Stimulated activated CD8-positive, alpha-beta memory T cell treated with anti-CD3 and anti-CD28 coated beads, Interleukin-7, amount 100 ng/mL, for 24 hours (primary cell): ENCODE measurements at places on chromosomes 1 and 21.

GRCh38 chr1:19535214-19535613, 49.9 kb upstream of the CAPZB start:
- no peak for DNase-seq

DNA sequence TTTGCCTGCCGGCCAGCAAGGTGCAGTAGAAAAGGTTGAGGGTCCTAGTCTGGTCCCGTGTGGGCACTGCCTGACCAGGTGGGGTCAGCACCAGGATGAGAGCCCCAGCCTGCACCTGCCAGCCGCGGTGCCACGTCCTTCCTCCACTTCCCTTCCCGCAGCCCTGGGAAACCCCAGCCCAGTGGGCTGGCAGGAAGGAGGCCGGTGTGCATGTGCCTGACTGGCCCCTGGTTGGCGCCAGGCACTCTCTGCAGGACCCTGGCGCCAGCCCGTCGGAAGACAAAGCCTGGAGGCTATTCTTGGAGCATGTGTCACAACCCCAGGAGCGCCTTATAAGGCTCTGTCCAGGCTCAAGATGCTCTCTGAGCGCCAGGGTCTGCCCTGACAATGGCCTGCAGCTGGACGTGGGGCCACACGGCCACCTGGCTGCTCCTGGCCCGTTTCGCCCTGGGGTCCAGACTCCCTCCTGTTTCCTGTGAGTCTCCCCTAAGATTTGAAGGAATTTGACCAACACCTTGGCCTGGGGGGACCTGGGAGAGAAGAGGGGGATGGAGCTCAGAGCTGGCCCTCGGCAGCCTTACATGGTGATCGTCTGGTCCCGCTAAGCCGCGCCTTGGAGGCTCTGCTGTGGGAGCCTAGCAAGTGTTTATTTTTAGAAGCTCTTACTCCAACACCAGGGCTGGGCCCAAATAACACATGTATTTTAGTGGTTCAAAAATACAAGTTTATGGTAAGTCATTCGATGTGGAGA, 31.9 kb upstream of the POFUT2 start:
- DNase-seq: no peak

DNA sequence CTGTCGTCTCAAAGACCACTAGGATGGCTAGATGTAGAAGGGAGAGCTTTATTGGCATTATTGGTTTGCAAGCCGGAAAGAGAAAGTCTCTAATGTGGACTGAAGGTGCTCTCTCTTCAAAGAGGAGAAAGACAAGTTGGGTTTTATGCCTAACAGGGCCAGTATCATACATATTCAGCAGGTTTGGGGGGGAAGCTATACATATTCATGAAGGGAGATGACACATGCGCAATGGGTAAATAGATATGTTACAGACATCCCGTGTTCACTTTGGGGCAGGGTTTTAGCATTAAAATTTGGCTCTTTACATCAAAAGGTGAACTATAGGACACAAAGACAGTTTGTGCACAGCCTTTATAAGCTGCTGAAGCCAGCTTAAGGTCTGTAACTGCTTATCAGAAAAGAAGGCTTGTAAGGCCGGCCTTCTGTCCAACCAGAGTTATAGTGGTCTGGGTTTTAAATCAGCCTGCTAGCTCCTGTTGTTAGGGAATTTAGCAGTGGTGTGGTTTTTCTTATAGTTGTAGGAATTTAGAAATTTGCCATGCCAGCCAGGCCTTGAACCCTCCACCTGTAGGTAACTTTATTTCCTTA, 46.5 kb upstream of the LRRN2 start:
- DNase-seq: no peak

GRCh38 chr1:240091614-240092300, at the start of gene FMN2:
TSS of gene FMN2 (plus strand) at chr1:240091883. CDS start at chr1:240092110, 227 bp downstream.
- no peak for DNase-seq

GRCh38 chr1:79585801-79586200, 579.3 kb upstream of the ADGRL4 start:
- DNase-seq: no peak

- DNase-seq: no peak
Observed at GRCh38 chr21:36554411-36555157, 74.7 kb upstream of the CLDN14 start.

DNA sequence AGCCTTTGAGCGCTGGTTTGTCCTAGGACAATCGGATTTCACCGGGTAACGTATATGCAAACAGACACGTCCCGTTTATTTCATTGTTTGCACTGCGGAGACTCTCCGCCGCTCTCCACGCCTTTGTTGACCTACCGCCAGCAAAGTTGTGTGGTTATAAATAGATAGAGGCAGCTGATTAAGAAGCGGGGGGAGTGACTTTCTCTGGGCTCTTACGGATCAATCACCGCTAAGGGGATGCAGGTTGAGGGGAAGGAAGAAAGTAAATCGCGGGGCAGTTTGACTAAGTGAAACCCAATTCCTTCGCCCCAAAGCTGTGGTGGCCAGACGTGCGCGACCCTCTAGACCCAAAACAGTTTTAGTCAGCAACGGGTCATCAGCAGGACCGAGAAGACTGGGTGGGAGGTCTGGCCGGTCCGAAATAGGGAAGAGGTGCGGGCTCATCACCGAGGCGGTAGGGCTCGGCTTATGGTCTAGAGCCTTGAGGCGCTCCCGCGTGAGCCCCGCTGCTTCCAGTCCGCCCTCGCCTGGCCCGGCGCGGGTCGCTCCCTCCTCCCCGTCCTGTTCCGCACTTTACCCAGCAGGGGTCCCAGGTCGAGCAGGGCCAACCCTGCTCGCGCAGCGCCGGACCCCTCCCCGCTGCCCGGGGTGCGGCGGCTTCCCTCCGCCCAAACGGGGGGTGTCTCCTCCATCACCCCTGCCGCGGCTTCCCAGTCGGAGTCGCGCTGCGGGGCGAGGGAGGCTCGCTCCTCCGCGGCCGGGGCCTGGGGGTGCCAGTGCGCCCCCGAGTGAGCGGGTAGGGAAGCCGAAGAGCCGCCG, 120.8 kb upstream of the RRP15 start:
- DNase-seq: no peak

- no peak for DNase-seq
Observed at GRCh38 chr1:230105754-230106625, 39.0 kb downstream of the GALNT2 start.

DNA sequence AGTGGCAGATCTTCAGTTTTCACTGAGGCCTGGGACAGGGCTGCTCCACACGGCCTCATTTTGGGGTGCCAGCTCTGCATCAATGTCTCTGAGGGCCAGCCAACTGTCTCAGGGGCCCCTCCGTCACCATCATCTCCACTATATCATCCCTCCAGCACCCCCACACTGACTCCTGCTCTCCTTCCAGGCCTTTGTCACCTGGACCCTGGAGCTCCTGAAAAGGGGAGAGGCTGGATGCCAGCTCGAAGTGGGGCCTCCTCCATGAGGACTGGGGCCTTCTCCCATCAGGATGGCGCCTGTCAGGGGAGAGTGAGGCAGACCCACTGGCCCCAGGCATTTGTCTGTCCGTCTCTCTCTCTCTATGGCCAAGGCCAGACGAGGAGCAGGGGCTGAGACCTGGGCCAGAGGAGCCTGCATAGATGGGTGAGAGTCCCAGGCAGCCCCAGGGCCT, 44.7 kb upstream of the LRP8 start:
- no peak for DNase-seq

GRCh38 chr1:202605515-202605914, 104.7 kb downstream of the SYT2 start:
- DNase-seq: no peak
